ENCODE measurements at places on chromosomes 5 and 9.

GRCh38 chr9:79301551-79302391, 270.0 kb upstream of the TLE4 start:
- no peak for DNase-seq

DNA sequence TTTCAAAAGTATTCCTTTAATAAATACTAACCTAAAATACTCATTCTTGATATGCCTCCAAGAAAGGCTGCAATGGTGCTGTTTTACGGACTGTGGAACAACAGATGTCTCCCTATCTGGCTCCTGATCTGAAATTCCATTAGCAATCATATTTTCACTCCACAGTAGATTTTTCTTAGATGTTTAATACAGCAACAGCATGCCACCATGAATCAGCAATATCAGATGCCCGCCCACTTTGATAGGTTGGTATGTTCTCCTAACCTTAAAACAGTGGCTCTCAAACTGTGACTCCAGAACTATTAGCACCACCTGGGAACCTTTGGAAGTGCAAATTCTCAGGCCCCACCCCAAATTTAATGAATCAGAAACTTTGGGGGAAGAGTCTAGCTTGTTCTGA, 110.2 kb downstream of the MLLT3 start:
- DNase-seq, result no peak

DNA sequence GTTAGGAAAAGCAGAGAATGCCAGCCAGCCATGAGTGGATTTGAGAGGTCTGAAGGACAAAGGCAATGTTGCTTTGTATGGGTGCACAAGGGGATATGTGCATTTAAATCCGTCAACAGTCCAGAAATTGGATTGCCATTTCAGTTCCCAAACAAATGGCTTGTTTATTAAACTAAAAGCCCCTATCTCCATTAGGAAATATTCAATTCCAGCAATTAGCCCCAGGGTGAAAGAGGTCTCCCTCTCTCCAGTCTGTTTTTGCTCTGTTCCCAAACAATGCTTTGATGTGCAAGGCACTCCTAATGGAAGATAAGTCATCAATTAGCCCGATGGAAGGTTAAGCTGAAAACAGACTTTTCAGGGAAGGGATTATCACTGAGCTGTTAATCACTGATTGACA, 101.3 kb downstream of the C9orf152 start:
- DNase-seq, result no peak

DNA sequence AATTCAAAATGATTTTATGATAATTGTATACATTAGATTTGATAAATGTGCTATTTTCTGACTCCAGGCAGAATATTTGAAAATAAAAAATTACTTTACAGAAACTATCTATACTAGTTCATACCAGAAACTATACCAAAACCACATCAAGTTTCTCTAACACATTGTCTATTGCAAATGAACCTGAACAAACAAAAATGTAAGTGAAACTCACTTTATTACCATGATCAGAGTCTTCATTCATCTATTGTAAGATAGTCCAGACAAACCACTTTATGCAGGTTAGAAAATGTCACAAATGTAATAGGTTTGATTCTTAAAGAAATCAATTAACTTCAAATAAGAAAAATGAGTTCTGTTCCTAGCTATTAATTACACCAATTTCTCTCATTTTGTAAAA, 99.4 kb downstream of the OXCT1 start:
- DNase-seq, result no peak

DNA sequence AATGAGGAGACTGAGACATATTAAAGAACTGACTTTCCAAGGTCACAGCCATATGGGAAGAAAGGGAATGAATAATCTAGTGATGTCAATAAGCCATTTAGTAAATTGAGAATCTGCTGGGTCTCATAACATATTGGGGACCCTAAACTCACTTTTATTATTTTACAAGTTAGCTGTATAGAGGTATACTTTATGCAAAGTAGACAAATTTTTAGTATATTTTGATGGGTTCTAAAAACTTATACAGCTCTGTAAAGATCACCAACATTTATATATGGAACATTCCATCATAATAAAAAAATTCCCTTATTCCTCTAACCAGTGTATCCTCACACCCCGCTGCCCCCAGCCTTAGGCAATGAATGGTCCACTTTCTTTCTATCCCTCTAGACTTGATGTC, 35.7 kb upstream of the ZNF510 start:
- DNase-seq, result no peak

DNA sequence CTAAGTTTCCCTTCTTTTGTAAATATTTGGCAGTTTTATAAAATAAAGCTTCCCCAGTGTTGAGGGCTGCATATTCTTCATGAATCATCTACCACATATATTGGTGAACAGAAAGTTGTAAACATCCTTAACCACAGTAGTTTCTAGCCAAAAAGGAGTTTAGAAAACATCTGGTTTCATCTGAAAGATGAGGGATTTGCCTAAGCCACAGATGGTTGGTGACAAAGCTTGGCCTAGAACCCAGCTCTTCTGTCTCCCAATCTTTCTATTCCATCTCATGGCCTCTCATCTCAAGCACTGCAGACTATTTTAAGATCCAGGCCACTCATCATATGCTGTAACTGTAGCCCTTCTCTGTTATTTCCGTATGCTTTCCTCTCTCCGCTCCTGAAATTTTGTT, 232.3 kb upstream of the TRPM3 start:
- no peak for DNase-seq

- DNase-seq, result no peak
Observed at GRCh38 chr9:136840140-136840876, 2.0 kb upstream of the AJM1 start.

DNA sequence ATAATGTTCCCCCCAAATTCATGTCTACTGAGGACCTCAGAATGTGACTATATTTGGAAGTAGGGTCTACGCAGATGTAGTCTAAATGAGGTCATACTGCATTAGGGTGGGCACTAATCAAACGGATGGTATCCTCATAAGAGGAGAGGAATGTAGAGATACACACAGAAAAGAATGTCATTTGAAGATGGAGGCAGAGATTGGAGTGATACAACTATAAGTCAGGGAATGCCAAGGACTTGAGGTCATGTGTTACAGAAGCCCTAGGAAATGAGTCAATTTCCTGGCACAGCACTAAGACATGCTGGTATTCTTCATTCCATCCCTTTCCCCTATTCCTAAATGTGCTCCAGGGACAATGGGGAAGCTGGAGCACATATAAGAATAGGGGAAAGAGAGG, 758 bp upstream of the PDCD1LG2 start:
- DNase-seq, result no peak

GRCh38 chr5:5422819-5423515, 490 bp downstream of the ICE1 start:
- DNase-seq, result no peak

DNA sequence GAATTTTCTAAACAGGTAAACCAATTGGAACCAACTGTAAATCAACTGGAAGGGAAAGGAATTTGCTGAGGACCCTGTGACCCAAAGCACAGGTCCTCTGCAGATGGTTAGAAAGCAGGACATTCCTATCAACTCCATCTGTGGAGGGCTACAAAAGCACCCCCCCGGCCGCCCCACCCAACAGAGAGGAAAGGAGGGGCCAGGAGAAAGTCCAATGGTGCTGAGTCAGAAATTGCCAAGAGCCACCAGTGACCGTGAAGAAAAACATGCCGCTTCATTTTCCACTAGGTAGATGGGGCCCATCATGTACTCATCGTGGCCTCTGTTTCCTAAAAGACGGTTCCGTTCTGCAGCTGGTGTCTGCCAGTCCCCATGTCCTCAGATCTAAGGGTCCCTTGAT, 66.3 kb downstream of the RAPGEF1 start:
- DNase-seq, result no peak

DNA sequence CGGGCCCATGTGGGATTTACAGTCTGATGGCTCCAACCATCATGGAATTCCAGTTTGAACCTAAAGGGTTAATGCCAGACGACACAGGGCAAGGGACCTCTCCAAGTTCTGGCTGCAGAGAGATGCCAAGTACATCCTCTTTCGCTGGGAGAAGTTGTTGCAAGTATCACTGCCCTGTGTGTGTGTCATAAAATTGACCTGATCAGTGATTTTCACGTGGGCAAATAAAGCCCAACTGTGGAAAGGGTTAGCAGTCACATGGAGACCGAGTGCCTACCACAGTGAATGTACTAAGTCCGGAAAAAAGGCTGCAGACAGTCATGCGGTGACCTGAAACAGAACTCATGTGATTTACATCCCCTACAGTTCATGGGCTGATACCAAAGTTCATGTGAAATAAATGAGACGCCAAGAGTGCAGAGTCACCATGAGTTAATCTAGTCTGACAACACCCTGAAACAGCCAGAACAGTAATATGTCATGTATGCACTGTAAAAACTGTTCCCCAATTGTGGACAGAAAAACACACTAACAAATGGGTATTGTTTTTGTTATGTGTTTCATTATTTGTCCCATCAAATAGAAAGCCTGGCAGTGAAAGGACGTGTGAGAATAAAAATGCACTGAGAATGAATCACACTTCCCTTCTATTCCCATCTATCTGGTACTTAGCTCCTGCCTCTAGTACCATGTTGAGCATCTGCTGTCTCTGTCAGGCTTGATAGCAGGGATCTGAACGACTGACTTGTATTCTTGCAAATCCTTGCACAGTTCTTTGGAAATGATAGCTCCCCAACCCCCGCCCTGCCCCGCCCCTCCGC, 115.7 kb downstream of the SUSD1 start:
- no peak for DNase-seq

DNA sequence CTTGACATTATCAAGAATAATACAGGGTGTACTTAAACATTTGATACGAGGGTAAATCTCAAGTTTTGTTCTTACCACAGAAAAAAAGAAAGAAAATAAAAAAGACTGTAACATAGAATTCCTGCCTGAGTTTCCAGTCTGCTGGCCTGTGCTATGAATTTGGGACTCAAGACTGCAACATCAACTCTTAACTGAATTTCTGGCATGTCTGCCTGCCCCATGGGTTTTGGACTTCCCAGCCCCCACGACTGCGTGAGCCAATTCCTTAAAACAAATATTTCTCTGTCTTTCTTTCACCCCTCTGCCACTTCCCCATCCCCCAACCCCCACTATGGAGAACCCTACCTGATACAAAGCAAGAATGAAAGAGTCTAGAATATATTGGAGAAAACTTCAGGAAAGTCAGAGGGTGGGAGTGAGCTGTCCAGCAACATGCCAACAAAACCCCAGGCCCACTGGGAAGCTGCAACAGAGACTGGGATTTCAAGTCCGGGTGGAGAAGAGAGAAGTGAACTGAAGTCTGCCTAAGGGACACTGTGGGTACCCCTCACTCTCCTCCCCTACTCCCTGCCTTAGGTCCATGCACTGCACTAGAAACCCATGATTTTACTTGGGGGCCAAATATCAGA, 43.0 kb downstream of the MARCHF3 start:
- DNase-seq, result no peak

DNA sequence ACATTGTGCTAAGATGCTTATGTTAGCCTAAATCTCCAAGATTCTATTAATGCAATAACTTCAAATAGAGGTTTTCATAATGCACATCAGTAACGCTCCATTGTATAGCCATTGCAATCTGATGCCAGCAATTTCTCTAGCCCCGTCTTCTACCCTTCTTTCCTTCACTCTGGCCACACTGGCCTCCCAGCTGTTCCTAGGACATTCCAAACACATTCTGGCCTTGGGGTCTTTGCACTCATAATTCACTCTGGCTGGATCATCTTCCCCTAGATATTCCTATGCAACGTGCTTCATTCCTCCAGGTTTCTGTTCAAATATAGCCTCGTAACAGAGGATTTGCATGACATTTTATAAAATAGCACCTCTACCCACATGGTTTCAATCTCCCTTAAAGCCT, 23.3 kb downstream of the FAM81B start:
- DNase-seq, result no peak

DNA sequence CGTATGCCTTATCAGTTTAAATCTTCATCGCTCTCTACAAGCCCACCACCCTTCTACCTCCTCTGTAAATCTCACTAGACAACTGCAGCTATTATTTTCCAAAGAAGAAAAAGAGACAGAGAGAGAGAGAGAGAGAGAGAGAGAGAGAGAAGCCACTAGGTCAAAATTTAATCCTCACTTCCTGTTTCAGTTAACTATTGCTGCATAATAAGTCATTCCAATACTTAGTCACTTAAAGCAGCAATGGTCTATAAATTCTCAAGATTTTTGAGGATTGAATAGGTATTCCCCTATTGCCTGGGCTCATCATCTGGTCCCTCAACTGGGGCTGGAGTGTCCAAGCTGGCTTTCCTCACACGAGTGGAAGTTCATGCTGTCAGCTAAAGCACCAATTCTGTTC, 68.8 kb downstream of the ITGA1 start:
- no peak for DNase-seq

DNA sequence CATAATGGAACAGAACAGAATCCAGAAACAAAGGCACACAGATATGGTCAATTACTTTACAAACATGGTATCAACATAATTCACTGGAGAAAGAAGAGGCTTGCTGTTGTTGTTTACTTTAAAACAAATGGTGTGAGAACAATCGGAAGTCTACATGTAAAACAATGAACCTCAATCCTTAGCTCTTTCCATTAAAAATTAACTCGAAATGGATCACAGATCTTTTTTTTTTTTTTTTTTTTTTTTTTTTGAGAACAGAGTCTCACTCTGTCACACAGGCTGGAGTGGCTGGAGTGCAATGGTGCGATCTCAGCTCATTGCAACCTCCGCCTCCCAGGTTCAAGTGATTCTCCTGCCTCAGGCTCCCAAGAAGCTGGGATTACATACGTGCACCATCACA, 9.8 kb downstream of the SEMA4D start:
- no peak for DNase-seq

DNA sequence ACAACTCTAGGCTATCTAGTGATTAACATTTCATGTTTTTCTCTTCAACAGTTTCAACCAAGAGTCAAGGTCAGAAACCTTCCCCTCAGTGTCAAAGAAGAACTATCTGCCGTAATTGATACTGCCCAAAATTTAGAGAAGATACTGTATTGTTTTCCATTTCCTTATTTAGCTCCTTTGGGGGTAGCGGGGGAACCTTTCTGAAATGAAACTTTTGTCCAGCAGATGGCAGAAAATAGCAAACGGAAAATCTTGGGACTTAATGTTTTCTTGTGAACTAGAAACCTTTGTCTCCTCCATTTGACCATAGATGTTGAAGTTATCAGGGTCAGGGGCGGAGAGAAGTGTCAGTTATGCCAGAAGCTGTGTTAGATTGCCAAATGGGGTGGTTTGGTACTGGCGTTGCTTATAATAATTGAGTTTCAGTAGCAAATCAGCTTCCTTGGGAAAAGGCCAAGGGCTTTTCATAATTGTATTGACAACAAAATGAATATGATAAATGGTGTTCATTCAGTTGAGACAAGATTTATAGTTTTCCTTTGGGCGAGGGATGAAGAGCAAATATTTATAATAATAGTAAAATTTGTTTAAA, 101.7 kb upstream of the TLX3 start:
- no peak for DNase-seq

GRCh38 chr9:113154471-113154870, 3.7 kb downstream of the SLC31A2 start:
- DNase-seq, result no peak

Data from stimulated activated CD8-positive, alpha-beta memory T cell treated with anti-CD3 and anti-CD28 coated beads, Interleukin-7, amount 100 ng/mL, for 4 hours (primary cell).